ENCODE measurements at places on chromosomes 11 and 22.

- no peak for DNase-seq
These were observed 17.8 kb upstream of the DGCR8 start for GRCh38 chr22:20062043-20062765.

GRCh38 chr11:123509737-123510578 lies 79.9 kb downstream of the GRAMD1B start:
- DNase-seq: no peak

DNA sequence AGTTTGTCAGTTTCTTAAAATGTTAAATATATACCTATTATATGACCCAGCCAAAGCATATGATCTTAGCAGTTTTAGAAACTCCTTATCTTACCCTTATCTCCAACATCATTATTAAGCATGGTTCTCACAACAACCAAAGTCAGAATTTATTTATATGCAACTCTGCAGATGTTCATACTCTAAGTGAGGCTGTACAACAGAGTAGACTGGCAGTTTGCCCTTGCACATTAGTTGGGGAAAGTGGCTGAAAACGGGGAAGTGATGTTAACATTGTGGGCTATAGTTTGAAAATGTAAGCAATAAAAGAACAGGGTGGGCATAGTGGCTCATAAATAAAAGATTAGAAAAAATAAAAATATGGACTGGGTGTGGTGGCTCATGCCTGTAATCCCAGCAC lies 49.7 kb downstream of the ATG16L2 start:
- DNase-seq: no peak

DNA sequence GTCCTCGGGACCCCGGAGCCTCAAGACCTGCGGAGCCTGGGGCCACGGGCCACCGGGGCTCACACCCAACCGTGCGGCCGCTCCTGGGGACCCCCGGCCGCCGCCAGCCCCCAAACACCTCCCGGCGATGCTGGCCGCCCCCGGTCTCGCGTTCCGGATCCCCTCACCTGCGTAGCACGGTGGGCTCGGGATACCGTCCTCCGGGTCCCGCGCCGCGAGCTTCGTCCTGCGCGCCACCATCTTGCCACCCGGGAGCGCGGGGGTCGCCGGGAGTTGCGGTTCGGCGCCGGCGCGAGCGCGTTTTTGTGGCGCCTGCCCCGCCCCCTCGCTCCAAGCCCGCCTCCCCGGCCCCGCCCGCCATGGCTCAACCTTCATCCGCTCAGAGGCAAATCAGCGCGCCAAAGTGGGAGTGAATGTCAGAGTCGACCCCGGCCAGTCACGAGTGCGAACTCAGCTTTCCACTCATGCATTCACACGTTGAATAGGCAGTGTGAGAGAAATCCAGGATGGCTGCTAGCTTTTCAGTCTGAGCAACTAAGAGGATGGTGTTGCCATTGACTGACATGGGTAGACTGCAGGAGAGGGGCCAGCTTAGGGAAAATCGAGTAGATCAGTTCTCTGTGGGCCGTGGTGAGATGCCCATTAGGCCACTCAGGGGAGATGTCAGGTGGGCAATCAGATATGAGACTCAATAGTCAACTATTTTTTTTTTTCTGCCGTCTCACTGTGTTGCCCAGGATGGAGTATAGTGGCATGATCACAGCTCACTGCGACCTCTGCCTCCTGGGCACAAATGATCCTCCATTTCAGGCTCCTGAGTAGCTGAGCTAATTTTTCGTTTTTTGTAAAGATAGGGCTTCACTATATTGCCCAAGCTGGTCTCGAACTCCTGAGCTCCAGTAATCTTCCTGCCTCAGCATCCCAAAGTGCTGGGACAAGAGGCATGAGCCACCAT lies 28.3 kb downstream of the SERHL2 start:
- no peak for DNase-seq

DNA sequence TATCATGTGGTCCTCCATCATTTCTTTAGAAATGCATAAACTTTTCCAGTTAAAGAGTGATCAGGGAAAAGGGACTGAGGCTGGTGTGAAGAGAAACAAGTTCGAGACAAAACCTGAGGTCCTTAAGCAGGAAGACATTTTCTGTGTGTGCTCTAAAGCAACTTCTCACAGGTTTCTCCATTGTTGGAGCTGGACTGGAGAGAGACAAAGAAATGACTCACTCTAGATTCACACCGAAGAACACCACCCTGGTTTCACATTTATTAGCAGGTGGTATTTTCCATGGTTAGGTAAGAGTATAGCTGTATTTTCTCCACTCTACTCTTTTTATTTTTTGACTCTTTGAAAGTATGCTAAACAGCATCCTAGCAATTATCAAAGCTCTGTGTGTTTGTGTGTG lies 736.4 kb downstream of the KCNA4 start:
- no peak for DNase-seq

GRCh38 chr11:134233729-134234179 lies 9.3 kb downstream of the VPS26B start:
- DNase-seq: no peak

- no peak for DNase-seq
These were observed 88.2 kb downstream of the SIK3 start for GRCh38 chr11:117009905-117010605.

- no peak for DNase-seq
These were observed 2.4 kb downstream of the PGR start for GRCh38 chr11:101127197-101127698.

GRCh38 chr11:25272214-25272613 lies 775.4 kb downstream of the LUZP2 start:
- DNase-seq: no peak

GRCh38 chr22:22981670-22982571 lies 88.4 kb upstream of the GNAZ start:
- no peak for DNase-seq

DNA sequence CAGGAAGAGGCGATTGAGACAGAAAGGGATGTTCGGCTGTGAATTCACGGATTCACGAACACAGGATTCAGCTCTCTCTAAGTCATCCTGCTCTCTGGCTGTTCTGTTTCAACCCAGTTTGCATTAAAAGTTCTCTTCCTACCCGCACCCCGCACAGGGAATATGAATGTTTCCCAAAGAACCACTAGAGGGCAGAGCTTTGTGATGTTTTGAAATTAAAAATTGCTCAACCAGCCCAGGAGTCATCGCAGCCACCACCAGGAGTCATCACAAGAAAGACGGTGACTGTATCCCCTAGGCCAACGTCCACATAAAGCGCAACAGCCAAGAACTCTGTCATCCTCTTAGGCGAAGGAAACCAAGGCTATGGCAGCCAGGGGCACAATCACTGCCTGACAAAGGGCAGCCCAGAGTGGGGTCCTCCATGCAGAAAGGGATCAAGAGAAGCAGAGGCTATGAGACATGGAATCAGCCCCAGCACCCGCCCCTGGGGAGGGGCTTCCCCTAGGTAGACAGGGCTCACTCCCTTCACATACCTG lies 122.4 kb downstream of the WT1 start:
- DNase-seq: peak; percentile 24

DNA sequence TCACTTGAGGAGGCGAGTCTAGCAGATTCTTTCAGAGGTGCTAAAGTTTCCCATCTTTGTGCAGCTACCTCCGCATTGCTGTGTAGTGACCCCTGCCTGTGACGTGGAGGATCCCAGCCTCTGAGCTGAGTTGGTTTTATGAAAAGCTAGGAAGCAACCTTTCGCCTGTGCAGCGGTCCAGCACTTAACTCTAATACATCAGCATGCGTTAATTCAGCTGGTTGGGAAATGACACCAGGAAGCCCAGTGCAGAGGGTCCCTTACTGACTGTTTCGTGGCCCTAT lies 8.9 kb upstream of the SAMM50 start:
- no peak for DNase-seq

DNA sequence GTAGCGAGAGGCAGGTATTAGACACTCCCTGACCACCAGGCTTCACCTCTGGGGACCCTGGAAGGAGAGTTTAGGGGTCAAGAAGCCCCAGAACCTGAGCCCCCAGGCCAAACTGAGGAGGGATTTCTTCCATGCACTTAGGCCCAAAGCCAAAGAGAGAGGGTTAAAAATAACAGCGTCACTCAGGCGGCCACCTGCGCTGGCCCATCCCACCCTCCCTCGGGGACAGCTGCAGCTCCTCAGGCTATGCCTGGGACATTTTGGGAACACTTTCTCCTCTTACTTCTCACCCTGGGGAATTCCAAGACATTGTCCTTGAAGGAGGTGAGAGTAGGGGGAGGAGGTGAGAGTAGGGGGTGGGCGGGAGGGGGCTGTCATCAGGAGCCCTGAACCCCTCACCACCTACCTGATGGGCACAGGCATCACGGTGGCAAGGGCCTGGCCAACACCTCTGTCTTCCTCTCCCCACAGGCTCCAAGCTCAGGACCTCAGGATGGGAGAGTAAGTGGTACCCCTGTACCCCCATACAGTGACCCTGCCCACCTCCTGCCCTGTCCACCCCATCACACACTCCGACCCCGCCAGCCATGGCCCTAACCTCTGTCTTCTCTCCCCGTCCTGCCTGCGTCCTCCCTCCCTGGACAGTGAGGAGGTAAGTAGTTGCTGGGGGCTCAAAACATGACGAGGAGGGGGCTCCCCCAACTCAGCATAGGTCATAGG lies 583 bp downstream of the TNNI2 start:
- DNase-seq: no peak

DNA sequence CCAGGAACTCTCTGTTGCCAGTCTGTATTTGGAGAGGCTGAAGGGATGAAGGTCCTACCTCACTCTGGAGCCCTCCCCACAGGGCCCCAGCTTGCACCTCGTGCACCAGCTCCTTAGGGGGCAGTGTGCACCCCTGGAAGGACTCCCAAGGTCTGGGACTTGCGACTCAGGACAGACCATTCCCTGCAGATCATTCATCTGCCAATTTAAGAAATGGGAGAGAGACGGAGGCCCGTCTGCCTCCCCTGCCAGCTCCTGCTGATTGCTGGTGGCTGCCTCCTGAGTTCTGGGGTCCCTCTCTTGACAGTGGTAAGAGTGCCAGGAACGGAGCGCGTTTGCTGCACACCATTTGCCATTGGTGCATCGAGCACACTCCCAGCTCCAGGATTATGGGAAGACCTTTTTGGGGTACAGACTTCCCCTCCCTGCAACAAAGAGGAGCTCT lies 27.4 kb upstream of the MALAT1 start:
- peak; percentile 30 for DNase-seq

- DNase-seq: no peak
These were observed 43.1 kb downstream of the FDX1 start for GRCh38 chr11:110472858-110473257.

- no peak for DNase-seq
These were observed 5.2 kb upstream of the TNFRSF13C start for GRCh38 chr22:41931701-41932269.

GRCh38 chr22:43396934-43397457 lies 14.8 kb upstream of the MPPED1 start:
- no peak for DNase-seq

DNA sequence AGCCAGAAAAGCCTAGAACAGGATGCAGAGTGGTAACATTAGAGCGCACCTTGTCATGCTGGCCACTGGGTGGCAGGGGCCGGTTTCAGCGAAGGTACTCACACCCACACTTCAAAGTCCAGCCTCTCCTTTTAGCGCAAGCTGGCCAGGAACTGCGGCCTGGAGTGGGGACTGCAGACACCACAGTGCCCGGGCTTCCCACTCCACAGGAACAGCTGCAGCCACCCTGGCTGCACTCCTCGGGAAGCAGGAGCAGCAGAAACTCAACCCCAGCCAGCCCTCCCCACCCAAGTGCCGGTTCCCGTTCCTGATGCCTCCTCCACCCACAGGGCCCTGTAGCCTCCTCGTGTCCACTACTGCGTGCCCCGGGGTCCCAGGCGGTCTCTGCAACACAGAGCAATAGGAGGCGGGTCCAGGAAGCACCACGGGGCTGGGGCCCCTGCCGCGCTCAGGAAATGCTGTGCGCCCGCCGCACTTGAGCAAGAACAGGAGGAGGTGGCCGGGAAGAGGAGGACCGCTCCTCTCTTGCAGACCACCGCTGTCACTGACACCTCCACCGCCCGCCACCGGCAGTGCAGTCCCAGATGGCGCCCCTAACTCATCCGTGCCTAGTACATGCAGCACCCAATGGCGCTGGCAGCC lies 2.2 kb downstream of the RFPL2 start:
- DNase-seq: peak; percentile 12

DNA sequence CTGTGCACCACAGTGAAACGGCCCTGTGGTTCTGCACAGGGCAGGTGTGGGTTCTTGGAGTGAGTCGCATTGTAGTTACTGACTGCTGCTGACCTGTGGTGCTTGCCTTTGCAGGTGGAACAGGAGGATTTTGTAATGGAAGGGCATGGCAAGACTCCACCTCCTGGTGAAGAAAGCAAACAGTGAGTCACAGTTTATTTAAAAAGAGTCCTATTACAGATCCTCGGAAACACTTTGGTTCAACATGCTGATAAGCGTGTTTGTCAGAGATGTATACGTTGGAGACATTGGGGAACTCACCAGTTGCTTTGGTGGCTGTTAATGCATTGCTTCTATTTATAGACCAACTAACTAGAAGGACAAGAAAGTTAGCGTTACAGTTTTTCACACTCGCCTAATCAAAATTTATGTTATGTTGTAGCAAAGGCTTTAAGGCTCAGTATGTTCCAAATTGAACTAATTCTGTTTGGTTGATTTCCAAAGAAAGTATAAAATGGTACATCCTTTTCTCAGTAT lies 21.7 kb upstream of the TNRC6B start:
- peak; percentile 1 for DNase-seq

GRCh38 chr11:129861702-129862522 lies 33.5 kb downstream of the NFRKB start:
- DNase-seq: no peak

GRCh38 chr11:47327025-47327424 lies 25.5 kb downstream of the MYBPC3 start:
- no peak for DNase-seq

DNA sequence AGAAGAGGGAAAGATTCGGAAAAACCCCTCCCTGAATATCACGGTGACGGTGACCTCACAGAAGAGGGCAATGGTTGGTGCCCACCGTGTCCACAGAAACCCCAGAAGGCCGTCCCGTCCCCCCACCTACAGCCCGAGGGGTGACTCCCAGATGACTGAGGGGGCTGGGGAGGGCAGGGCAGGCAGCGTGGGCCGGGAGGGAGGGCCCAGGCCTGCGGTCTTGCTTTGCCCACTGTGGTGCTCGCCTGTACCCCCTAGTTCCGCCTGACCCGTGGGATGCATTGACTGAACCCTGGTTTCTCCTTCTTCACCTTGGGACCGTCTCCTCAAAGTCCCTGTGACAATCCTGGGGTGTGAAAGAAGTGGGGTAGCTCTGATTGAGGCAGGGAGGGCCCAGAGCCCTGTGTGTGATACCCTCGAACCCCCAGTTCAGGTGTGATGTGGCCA lies 526.7 kb downstream of the BRD1 start:
- no peak for DNase-seq

- DNase-seq: no peak
These were observed 52.2 kb downstream of the NFAM1 start for GRCh38 chr22:42379966-42380537.

DNA sequence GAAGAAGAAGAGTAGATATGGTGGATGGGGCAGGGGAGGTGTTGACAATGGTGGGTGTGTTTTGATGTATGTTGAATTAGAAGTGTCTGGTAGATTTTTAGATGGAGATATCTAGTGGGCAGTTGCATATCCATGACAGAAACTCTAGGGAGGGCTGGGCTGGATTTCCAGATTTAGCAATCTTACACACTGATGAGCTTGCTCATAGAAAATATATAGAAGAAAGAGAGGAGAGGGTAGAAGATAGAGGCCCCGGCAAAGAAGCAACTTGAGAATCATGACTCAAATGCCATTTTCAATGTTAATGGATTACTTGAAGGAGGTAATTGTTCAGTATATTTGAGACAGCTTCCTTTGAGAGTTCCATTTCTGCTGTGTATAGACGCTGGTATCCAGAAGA lies 8.2 kb downstream of the REXO2 start:
- no peak for DNase-seq
